ENCODE measurements at places on chromosomes 11 and 22.

- DNase-seq: no peak
Observed at GRCh38 chr11:130848361-130849214, 67.7 kb downstream of the SNX19 start.

GRCh38 chr11:125165843-125166763 is 1.6 kb downstream of the PKNOX2 start:
- no peak for DNase-seq

DNA sequence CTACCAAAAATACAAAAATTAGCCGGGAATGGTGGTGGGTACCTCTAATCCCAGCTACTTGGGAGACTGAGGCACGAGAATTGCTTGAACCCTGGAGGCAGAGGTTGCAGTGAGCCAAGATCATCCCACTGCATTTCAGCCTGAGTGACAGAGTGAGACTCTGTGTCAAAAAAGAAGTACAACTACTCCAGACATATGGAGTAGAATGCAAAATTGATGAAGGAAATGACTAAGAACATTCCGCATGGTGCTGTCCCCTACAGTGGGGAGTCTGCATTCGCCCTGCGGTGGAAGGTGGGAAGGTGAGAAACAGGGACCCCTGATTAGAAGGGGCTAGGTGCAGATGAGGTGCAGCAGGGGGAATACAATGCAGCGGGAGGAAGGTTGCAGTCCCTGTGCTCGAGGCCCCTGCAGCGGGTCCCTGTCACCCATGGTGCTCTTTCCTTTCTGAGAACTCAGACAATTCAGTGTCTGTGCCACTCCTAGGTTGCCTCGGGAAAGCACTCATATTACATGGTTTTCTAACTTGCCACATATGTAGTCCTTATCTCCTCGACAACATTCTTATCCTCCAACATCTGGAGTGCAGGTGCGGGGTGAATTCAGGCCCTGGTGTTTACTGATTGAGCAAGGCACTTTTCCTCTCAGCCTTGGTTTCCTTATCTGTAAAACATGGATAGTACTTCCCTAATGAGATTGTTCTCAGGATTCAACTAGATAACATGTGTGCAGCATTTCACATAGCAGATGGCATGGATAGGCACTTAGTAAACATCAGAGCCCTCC is 5.2 kb downstream of the POLD4 start:
- no peak for DNase-seq

- DNase-seq: no peak
Observed at GRCh38 chr11:42770444-42771065, 541.2 kb upstream of the API5 start.

DNA sequence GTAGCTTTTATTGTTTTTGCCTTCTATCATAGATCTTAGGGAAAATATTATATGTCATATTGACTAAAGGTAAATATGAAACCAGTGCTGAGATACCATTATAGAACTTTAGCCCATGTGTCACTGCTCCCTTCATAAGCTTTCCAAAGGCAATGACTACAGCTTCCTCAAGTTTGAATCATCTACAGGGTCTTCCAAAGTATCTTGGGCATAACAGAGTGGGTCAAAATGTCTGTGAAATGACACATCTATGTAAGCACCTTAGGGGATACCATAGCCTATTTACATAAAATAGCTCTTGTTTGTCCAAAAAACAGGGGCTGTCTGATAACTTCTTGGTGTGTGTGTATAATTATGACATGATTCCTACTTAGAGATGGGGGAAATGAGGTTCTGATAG is 52.5 kb downstream of the RELT start:
- no peak for DNase-seq

GRCh38 chr22:31106001-31106571 is 1.3 kb downstream of the SELENOM start:
- DNase-seq: no peak

DNA sequence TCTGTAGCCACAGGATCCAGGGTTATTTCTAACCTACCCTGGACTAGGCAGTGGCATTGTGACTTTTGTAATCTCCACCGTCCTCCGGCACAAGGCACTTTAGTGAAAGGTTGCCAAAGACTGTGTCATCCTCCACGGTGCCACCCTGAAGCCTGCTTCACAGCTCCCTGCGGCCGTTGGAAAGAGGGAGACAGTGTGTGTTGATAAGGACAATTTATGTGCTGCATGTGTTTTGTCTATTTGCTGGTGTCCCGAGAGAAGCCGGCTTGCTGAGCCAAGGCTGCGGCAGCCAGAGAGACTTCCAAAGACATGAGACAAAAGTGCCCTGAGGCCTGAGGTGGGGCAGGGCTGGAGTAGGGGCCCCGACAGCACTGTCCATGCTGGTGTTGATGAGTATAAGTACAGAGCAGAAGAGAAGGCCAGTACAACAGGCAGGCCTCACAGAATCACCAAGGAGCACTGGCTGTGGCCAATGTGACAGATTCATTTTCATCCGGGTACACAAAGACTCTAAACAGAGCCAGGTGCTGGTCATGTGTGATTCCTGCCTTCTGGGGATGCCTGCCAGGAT is 40.9 kb downstream of the GALNT18 start:
- no peak for DNase-seq

DNA sequence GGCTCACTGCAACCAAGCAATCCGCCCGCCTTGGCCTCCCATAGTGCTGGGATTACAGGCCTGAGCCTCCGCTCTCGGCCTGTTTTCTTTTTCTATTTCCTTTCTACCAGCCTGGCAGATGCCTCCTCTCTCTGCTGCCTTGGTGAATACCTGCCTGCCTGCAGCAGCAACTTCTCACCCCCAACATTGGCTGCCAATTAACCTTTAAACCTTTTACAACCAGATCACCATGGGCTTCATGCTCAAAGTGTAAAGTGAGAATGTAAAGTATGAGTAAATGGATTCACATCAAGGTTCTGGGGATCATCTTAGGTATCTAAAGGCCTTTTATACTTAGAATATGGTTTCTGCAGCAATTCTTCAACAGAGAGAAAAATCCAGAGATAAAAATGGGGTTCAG is 13.0 kb upstream of the FCHSD2 start:
- DNase-seq: no peak

Data from stimulated activated CD4-positive, alpha-beta T cell treated with anti-CD3 and anti-CD28 coated beads, Interleukin-12 subunit alpha, Interleukin-12 subunit beta, amount 100 ng/mL, for 24 hours (primary cell).